ENCODE measurements at places on chromosomes 6 and 20. TPM values are rescaled to one million over a fixed set of nuclear protein-coding genes. Genes with fewer than 3 reads are reported as not detected.

Gene SGK2
- total RNA-seq, result 0.27 TPM

Gene COL19A1
- not detected for total RNA-seq

- H3K27me3 ChIP-seq, result peaks cover 26% of the 10 kb centered on the region
- H3K36me3 ChIP-seq, result no peaks in the 10 kb centered on the region
- H3K4me1 ChIP-seq, result no peaks in the 10 kb centered on the region
- no peak overlapping the region for H3K27ac ChIP-seq
These were observed 146.4 kb upstream of the PROKR2 start for GRCh38 chr20:5463007-5463686.

- H3K36me3 ChIP-seq, result no peaks in the 10 kb centered on the region
- H3K27me3 ChIP-seq, result no peaks in the 10 kb centered on the region
- H3K27ac ChIP-seq, result no peak overlapping the region
- no peak overlapping the region for H3K4me3 ChIP-seq
These were observed 859.7 kb upstream of the ADGRB3 start for GRCh38 chr6:67775333-67775732.

- no peaks in the 10 kb centered on the region for H3K4me1 ChIP-seq
- no peak overlapping the region for H3K27ac ChIP-seq
- no peaks in the 10 kb centered on the region for H3K27me3 ChIP-seq
These were observed 476.8 kb downstream of the EPHA7 start for GRCh38 chr6:92942549-92942948.

All from activated CD4-positive, alpha-beta T cell treated with anti-CD3 and anti-CD28 coated beads for 36 hours (primary cell).